SW480 (cell line): ENCODE measurements at places on chromosomes 11 and 22.

DNA sequence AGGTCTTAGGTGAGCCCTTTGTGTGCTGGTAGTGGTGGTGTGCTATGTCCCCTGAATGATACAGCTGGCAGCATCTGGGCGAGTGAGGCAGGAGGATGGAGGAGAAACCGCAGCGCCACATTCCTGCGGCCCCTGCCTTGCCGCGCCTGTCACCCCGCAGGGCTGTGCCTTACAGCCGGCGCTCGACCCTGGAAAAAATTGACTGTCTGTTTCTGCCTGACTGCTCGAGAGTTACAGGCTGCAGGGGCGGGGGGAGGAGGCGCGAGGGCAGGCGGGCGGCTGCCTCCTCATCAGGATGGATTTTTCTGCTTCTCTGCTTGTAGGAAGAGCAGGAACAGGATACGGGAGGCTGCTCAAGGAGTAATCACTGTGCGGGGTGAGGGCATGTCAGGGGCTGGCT is 443.4 kb downstream of the MIAT start:
- peak; percentile 43 for DNase-seq

DNA sequence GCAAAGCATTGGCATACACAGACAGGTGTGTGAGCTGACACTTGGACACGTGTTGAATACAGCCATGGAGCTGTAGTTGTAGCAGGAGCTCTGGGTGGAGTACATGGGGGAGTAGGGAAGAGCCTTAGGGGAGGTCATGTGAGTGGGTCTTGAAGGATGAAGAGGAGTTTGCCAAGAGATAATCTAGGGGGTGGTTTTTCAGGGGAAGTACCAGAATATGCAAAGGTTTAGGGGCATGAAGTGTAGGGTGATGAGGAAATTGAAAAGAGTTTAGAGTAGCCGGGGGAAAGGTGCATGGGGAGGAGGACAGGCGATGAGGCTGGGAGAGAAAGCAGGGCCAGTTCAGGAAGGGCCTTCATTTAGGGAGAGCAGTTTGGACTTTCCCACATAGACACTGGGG is 74.5 kb downstream of the GRIK4 start:
- no peak for DNase-seq

- DNase-seq: no peak
Observed at GRCh38 chr11:118645066-118645715, 34.3 kb downstream of the TREH start.

- DNase-seq: no peak
Observed at GRCh38 chr11:41612415-41612814, 153.0 kb upstream of the LRRC4C start.

DNA sequence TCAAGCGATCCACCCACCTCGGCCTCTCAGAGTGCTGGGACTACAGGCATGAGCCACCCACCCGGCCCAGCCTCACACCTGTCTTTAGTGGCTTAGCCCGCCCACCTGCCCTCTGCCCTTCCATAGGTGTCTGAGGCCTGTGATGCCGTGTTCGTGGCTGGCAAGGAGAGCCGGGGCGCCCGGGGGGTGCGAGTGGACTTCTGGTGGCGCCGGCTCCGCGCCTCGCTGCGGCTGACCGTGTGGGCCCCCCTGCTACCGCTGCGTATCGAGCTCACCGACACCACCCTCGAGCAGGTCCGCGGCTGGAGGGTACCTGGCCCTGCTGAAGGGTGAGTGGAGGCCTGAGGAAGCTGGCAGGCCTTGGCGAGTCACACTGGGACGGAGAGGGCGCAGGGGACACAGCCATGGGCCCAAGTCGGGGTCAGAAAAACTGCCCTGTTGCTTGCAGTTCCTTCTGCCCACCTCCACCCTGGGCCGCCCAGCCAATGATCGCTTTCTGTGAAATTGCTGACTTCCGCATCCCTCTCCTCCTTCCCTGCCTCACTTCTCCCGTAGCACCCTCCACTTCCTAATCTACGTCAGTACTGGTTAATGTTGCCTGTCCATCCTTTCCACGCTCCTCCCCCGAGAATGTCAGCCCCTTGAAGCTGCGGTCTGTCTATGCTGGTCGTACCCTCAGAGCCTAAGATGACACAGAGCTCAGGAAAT is 9.3 kb downstream of the TMEM132A start:
- no peak for DNase-seq

DNA sequence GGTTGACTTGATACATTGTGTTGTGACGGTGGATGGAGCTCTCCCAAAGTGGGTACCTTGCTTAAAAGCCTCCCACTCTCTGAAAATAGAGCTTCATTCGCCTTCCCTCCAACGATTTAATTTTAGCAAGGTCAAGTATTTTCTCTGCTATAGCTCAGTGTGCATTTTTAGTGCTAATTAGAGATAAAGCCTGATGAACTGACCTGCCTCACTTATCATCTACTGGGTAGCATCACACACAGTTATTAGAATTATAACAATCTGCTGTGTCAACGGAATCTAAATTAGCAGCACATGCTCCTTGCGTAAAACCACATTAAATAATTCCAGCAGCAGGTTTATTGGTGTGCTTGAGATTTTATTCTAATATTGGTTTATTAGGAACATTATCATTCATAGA is 701.7 kb downstream of the NELL1 start:
- no peak for DNase-seq

- no peak for DNase-seq
Observed at GRCh38 chr22:25347752-25348102, 128.3 kb downstream of the CRYBB2 start.

DNA sequence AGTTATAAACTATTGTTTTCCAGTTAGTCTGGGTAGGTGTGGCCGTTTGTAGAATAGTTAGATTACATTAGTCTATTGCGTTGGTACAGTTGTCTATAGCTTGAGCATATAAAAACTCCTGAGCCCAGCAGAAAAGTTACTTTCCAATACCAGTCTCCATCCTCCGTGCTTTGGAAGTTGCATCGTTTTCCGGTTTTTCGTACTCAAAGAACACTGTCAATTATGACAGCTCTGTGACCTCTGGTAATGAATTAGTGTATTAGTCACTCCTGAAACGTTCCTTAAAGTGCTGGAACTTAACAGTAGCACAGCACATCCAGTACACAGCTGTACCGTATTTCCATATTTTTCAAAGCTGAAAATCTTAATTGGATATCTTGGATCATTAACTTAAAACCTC is 808 bp upstream of the MSANTD2 start:
- peak; percentile 16 for DNase-seq

DNA sequence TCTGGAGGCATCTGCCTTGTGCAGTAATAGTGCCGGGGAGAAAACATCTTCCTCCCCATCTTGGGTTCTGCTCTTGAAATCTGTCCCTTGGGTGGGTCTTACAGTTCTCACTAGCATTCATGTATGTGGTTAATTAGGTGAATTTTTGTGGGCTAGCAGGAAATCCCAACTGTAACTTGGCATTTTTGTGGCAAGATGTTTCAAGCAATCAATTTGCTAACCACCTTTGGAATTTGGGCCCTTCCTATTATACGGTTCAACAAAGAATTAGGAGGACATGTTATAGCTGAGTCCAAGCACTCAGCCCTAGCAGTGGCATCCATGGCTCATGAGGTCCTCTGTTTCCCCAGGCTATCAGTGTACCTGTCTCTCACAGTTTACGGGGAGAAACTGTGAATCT is 89.1 kb upstream of the MTNR1B start:
- peak; percentile 18 for DNase-seq

GRCh38 chr11:73465023-73465675 is 89.0 kb downstream of the RELT start:
- no peak for DNase-seq

DNA sequence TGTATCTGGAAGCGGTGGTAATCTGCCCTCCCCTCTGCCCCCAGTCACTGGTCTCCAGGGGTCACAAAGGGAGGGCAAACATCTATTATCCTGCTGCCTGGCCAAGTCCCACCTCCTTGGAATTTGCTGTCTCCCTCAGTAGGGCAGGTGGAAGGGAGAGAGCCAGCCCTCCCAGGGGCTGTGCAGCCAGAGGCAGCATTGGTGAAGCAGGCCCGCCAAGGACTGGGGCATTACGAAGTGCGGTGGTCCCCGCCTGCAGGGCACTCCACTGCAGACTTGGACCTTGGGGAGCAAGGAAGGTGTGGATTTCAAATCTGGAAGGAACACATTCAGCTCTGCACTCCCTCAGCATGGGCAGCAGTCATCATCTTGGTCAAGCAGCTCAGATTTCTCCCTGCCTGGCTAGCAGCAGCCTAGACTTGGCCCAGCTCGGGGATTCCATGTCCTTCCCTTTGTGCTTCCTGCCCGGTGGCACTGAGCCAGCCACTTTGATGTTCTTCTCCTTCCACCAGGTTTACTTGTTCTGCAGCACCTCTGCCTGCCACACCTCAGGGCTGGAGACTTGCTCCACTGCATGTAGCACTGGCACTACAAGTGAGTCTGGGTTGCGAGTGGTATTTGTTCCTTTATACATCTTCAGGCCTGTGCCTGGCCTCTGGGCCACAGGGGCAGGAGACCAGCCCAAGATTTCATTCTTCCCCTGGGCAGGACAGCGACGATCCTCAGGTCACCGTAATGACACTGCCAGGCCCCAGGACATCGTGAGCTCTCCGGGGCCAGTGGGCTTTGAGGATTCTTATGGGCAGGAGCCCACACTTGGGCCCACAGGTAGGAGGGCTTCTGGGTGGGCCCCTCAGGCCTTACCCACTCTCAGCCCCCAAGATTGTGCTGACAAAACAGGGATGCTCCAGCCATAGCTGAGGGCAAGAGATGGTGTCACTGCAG is 7.4 kb downstream of the ZP1 start:
- DNase-seq: no peak

GRCh38 chr11:128553662-128554362 is 33.5 kb downstream of the ETS1 start:
- DNase-seq: no peak

- peak; percentile 54 for DNase-seq
Observed at GRCh38 chr11:5600374-5600851, 4.0 kb downstream of the TRIM6 start.

DNA sequence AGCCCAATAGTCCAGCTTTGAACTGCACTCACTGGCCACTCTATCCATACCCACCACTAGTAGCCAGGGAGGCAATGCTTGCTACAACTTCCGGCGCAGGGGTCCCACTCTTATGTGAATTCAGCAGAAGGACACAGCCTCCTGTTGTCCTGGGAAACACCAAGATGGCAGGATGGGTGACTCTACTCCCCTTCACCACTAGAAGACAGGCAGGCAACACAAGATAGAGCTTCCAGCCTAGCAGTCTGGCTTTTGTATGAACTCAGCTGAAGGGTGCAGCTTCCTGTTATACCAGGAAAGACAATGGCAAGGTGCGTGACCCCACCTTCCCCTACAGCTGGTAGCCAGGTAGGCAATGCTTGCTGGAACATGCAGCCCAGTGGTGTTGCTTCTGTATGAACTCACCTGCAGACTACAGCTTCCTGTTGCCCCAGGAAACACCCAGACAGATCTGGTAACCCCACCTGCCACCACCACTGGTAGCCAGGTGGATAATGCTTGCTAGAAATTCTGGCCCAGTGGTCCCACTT is 205.2 kb upstream of the KIRREL3 start:
- DNase-seq: no peak

- DNase-seq: no peak
Observed at GRCh38 chr11:109077291-109077920, 344.6 kb upstream of the C11orf87 start.

- DNase-seq: peak; percentile 68
Observed at GRCh38 chr11:76799066-76799804, 16.1 kb downstream of the TSKU start.

- DNase-seq: no peak
Observed at GRCh38 chr11:67369275-67369674, 4.1 kb downstream of the CLCF1 start.

DNA sequence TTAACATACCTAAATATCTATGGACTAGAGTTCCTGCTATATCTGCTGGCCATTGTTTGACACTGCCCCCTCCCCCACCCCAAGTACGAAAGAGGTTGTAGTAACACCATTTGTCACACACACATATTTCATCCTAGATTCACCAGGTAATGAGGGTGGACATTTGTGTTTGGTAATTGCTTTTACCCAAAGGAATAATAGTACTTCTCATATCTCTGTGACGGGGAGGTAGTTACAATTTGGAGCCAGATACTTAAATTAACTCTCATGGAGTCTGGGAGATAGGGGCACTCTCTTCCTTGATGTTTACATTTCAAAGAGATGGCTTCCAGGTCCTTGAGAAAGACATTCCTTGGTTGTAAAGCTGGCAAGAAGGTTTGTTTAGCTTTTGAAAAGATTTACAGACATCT is 38.7 kb downstream of the REXO2 start:
- no peak for DNase-seq

GRCh38 chr11:99739464-99740089 is 718.8 kb downstream of the CNTN5 start:
- DNase-seq: peak; percentile 28

- no peak for DNase-seq
Observed at GRCh38 chr11:104352036-104352435, 188.1 kb upstream of the PDGFD start.

GRCh38 chr11:130100381-130101095 is 30.8 kb downstream of the APLP2 start:
- no peak for DNase-seq

- DNase-seq: no peak
Observed at GRCh38 chr22:27724709-27725108, 76.8 kb downstream of the MN1 start.

- no peak for DNase-seq
Observed at GRCh38 chr11:35006389-35007128, 90.1 kb downstream of the PDHX start.

- DNase-seq: no peak
Observed at GRCh38 chr11:1867381-1867780, 14.5 kb downstream of the LSP1 start.

- no peak for DNase-seq
Observed at GRCh38 chr11:19525714-19526113, 186.9 kb upstream of the NAV2 start.

DNA sequence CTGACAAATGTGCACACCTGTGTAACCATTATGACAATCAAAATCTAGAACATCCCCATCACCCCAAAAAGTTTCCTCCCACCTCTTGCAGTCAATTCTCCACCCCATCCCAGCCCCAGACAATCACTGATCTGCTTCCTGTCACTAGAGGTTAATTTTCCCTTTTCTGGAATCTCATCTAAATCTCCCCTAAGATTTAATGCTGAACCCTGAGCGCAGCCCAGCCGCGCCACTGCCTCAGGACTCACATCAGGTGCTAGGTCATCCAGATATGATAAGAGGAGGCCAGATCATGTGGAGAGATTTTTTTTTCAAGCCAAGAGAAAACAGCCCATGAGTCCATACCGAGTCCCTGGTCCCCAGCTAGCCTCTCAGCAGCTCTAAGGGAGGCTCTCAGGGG is 4.3 kb upstream of the TMPRSS13 start:
- no peak for DNase-seq

DNA sequence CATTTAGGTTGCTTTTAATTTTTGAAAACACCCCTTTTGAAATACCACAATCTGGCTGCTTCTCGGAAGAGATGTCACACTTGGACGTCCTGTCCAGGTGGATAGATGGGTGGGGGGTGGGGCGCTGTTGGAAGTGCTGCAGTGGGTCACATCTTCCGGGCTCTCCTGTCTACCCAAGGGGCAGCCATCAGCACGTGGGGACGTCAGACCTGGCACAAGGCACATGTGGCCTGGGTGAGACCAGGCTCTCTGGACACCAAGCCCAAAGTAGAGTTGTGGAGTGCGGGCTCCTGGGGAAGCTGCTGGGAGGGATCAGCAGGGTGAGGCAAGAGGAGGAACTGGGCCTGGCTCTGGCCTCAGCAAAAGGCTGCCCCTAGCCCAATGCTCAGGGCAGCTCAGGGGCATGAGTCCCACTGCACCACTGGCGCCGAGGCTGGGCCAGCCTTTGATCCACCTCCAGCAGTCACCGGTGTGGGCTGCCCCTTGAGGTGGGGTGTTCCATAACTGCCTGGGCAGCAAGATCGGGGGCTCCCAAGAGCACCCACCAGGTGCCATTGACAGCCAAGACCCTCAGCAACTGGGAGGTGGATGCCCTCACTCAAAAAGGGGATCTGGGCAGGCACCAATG is 68.6 kb upstream of the CCND1 start:
- no peak for DNase-seq
